ENCODE measurements at places on chromosomes 5 and 9.

- DNase-seq: no peak
These were observed 419.4 kb downstream of the SEMA5A start for GRCh38 chr5:9126490-9126889.

- DNase-seq: no peak
These were observed 84.4 kb upstream of the SPIN1 start for GRCh38 chr9:88303721-88304451.

DNA sequence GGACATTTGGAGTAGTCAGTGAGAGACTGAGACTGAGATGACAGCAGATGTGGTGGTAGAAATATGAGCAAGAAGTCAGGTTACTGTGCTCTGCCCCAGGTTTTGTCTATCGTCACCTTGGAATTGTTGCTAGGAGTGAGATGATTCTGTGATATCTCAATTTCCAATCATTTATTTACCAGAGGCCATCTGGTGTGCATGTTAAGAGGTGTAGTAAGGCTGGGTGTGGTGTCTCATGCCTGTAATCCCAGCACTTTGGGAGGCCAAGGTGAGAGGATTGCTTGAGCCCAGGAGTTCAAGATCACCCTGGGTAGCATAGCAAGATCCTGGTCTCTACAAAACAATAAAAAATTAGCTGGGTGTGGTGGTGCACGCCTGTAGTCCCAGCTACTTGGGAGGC is 38.6 kb upstream of the CARTPT start:
- DNase-seq: no peak

- no peak for DNase-seq
These were observed 22.4 kb downstream of the GNAQ start for GRCh38 chr9:78009186-78009585.

DNA sequence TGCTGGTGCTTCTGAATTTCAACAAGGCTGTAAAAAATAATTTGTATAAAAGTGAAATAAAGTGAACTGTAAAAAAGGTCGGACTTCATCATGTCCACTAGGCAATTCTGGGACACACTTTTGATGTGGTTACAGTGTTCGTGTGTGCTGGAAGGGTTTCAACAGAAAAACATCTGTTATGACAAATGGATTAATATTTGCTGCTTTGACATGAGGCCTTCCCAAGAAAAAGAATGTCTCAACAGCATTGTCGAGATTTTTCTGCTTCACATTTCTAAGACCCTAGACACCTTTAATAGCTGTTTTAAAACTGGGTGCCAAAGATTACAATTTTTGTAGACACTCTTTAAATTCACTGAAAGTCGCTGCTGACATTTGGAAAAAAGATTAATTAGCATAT is 216.6 kb downstream of the SLC12A2 start:
- DNase-seq: no peak

- no peak for DNase-seq
These were observed 72.0 kb upstream of the STXBP1 start for GRCh38 chr9:127539982-127540663.

DNA sequence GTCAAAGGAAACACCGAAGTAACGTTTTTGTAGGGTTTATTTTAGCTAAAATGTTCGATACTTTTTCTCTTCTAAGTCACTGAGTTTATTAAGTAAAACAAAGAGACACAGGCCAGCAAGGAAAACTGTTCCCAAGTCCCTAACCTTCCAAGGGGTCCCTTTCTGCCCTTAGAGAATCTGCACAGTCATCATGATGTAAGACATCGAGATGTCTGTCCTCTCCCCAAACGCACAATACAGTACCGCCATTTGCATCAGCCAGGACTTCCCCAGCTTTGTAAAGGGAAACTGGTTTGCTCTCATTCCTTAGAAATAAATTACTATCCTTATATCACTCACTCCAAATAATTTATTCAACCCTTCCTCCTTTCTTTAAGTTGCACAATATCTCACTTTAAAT is 89.3 kb downstream of the MARCHF11 start:
- no peak for DNase-seq

GRCh38 chr5:38666668-38667498 is 110.4 kb upstream of the LIFR start:
- DNase-seq: no peak
